Muscle of arm (tissue), 14 donors: ENCODE measurements at places on chromosomes 3 and 15.

DNA sequence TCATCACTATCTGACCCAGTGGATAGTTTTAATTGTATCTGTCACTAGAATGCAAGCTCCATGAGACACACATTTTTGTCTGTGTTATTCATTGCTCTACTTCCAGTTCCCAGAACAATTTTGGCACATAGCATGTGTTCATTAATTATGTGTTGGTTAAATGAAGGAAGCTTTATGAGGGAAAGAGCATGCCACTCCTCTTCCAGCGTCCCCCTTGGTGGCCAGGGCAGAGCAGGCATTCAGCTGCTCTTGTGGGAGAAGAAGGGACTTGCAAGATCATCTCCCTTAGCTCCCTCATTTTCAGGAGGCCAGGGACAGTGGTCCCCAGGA lies 489 bp upstream of the GALNT15 start:
- no peak for DNase-seq

DNA sequence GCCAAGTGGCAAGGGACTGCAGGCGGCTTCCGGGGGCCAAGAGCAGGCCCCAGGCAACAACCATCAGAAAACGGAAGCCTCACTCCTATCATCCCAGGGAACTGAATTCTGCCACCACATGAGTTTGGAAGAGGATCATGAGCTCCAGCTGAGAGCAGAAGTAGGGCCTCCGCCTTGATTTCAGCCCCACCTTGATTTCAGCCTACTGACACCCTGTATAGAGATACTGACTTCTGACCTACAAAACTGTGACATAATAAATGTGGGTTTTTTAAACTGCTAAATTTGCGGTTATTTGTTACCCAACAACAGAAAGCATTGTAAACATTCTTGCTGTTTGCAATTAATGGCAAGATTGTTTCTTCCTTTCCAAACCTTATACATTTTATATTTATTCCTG lies 21.6 kb upstream of the RARRES1 start:
- no peak for DNase-seq

DNA sequence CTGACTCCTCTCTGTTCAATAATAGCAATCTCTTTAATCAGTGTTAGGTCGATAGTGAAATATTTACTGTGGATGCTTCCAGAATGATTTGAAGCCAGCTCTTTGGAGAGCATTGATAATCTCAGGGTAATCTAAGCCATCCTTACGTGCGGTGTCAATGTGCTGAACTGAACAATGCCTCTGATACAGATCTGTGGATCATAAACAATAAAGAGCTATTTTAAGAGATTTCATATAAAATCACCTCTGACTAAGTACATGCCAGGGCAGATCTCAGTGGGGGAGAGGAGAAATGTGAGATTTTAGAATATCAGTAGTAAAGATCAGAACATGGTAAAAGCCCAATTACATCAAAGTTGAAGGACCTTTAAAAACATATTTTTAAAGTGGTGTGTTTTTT lies 319.3 kb upstream of the GBE1 start:
- no peak for DNase-seq

DNA sequence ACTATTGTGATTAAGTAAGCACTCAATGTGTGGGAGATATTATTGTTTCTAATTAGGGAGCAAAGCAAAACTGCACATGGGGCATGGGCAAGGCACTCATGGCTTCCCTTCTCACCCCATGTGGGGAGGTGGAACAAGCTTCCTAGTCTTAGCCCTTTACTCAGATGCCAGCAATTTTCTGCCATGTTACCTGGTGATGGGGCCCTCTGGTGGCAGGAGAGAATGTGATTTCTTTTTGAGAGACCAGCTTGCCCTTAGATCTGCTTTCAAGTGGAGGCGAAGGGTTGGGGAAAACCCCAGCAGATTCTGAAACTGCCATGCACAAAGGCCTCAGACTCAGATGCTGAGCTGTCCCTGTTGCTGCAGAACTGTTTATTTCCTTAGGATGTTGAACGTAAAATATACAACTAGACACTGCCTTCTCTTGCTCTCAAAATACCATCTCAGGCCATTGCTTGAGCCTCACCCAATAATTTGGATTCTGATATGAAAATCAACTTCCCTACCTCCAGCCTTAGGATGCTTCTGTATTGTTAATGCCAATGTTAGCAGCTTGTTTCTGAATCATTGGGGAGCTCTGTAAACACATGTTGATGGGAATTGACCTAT lies 130.2 kb upstream of the TPRG1 start:
- DNase-seq: no peak

GRCh38 chr3:31065765-31066164 lies 171.3 kb upstream of the GADL1 start:
- no peak for DNase-seq

- DNase-seq: no peak
Observed at GRCh38 chr3:147393261-147393942, 12.9 kb downstream of the ZIC4 start.

GRCh38 chr3:53226142-53226840 lies 29.5 kb downstream of the TKT start:
- DNase-seq: no peak

GRCh38 chr15:45641374-45641781 lies 6.5 kb downstream of the SQOR start:
- DNase-seq: peak; percentile 29

GRCh38 chr3:158739078-158739477 lies 6.8 kb upstream of the RARRES1 start:
- no peak for DNase-seq

DNA sequence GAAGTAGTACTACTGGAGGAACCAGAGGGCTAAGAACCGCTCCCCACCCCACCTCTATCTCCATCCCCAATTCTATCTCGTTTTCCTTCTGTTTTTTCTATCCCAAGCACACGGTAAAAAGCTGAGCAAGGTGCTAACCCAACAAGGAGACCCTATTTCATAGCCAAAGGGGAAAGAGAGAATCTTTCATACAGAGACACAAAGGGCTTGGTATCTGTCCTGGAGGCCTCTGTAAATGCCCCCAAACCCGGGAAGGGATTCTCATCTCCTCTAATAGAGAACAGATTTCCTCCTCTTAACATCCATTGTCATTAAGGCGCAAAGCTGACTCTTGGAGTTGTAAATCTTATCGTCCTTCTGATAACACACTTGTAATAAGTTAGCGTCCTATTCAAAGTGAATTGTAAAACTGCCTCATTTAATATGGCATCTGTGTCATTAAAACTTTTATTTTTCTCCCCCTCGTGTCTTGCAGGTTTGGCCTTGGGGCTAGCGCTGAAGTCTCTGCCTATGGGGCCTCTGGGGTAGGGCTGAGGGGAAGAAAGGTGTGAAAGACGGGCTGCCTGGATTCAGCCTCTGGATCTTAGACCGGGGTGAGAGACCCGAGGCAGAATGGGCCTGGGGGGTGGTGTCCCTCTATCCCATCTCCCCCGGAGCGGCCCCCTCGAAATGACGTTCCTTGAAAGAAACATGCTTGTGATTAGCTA lies 12.1 kb downstream of the NR2F2 start:
- DNase-seq: no peak

- DNase-seq: no peak
Observed at GRCh38 chr15:36617529-36618196, 38.2 kb downstream of the CDIN1 start.

DNA sequence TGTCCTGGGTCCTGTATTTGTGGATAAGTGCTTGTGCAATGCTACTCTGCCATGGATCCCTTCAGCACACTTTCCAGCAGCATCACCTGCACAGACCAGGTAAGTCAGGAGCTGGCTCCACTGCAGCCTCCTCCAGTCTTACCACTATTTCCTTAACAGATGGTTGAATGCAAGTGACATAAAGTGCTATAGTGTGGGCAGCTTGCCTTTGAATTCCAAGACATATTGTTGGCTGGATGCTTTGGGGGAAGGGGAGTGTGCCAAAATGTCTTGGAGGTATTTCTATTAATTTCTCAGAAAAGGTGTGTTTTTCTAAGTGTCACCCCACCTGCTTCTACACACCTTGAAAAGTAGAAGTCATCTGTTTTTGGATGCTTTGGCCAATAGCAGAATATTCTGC lies 352.2 kb upstream of the SUCLG2 start:
- no peak for DNase-seq

GRCh38 chr15:81297147-81297572 lies 26.8 kb downstream of the STARD5 start:
- DNase-seq: no peak

DNA sequence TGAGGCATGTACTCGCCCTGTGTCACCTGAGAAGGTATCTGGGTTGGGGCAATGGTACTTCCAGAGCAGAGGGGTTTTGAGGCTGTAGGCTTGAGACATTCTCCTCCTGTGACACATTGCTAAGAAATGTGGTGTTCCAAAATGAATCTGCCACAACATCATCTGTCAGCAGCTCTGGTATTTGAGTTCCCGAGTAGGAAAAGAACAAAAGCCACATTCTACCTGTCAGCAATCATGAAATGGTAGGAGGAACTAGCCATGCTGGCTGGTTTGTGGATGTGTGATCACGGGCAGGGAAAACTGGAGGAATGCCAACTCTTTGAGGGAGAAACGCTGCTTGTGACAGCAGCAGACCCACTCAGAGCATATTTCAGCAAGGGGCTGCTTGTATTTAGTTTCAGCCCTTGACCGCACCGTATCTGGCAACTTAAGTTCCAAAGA lies 579.4 kb upstream of the TBL1XR1 start:
- DNase-seq: no peak

- no peak for DNase-seq
Observed at GRCh38 chr15:67907184-67907723, 67.4 kb upstream of the RNU6-1 start.

DNA sequence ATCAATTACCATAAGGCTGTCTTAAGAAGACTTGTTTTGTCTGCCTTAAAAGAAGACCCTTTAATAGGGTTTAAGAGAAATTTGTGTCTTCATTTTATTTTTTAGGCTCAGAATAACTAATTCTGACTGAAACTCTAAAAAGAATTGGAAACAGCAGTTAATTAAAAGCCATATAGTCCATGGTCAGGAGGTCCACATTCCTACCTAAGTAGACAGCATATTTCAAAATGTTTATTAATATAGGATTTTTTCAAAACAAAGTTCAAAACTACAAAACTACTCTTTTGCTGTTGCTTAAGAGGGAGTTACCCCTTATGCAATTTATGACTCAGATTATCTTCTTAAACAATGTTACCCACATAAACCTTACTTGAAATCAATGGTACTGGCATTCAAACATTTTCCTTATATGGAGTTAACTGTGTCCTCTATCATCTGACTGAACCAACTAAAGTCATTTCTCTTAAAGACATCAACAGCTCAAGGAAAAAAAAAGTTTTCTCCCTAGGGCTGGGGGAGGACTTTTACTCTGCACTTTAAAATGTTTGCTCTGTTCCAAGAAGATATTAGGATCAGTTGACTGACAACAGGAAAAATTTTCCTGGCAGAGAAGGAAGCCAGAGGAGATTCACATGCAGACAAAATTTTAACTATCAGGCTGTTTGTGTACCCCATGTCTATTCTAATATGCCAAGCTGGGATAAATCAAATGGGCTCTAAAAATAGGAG lies 56.8 kb upstream of the NANOGP8 start:
- peak; percentile 13 for DNase-seq

DNA sequence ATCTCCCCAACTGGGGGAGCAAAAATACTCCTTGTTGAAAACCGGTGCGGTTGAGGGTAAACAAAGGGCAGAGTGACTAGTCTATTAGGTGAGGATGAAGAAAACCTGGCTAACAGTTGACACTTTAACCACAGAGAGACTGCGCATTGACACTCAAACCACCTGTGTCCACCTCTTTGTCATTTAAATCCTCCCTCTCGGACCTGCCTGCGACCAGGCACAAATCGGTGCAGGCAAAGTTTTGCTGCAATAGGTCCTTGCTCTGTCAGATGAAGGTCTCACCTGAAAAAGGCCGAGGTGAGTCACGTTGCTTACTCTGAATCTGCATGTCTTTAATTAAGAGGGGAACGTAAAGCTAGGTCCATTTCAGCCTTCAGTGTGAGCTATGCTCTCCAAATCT lies 494.1 kb upstream of the DPPA4 start:
- DNase-seq: no peak

- DNase-seq: no peak
Observed at GRCh38 chr15:101498717-101499480, 9.4 kb upstream of the PCSK6 start.

DNA sequence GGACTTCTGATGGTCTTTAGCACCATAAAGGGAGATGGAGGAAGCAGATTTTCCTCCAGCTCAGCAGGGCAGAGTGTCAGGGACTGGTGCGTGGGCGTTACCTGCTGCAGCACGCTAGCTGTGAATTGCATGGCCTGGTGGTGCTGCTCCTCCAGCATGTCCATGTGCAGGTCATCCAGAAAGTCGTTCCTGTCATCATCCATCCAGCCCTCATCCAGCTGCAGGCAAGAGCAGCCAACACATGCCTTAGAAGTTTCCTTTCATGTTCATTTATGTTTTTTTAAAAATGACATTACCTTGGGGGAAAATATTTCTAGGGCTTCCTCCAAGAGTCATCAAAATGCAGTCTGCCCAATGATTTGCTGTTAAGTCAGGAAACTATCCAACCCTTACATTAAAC lies 239.2 kb downstream of the PDZRN3 start:
- DNase-seq: peak; percentile 58

- DNase-seq: no peak
Observed at GRCh38 chr3:102687851-102688555, 253.2 kb downstream of the ZPLD1 start.

DNA sequence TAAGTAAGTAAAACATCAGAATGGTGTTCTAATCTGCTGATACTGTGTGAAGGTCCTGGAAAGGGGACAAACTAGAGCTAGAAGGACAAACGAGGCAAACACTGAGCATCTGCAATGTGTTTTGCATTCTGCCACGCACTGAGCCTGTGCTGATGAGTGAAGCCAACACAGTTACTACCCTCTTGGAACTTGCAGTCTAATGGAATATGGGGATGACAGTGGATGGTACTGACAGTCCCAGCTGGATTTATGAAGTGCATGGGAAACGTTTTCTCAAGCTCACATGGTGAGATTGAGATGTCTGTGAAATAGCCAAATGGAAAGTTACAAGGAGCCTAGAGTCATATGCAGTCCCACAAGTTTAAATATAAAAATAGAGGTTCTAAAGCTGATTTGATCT lies 86.6 kb downstream of the FOXB1 start:
- no peak for DNase-seq
